Amniotic stem cell (primary cell): ENCODE measurements at places on chromosomes 4 and X.

GRCh38 chr4:41144812-41145211, 69.5 kb downstream of the APBB2 start:
- DNase-seq, result no peak

GRCh38 chrX:143664302-143664701, 28.4 kb upstream of the SLITRK4 start:
- DNase-seq, result no peak

- DNase-seq, result no peak
These were observed 267.3 kb upstream of the TET2 start for GRCh38 chr4:104879367-104879766.

DNA sequence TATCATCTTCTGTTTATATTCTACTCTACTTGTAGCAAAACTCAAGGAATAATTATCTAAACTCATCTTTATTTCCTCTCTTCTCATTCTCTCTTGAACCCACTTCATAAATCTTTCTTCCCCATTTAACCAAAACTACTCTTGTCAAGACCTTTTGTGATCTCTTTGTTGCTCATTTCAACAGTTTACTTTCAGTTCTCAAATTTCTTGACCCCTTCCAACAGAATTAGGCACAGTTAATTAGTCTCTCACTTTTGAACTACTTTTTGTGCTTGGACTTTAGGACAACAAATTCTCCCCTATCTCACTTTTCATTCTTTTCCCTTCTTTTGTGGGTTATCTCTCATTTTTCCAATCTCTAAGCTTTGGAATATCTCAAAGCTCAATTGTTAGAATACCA, 27.4 kb upstream of the CAMK2D start:
- no peak for DNase-seq

GRCh38 chr4:26787461-26788340, 72.9 kb upstream of the STIM2 start:
- no peak for DNase-seq

- no peak for DNase-seq
These were observed 132.8 kb upstream of the BMP3 start for GRCh38 chr4:80897537-80898303.

- DNase-seq, result no peak
These were observed 16.0 kb upstream of the FGF16 start for GRCh38 chrX:77431227-77431626.

DNA sequence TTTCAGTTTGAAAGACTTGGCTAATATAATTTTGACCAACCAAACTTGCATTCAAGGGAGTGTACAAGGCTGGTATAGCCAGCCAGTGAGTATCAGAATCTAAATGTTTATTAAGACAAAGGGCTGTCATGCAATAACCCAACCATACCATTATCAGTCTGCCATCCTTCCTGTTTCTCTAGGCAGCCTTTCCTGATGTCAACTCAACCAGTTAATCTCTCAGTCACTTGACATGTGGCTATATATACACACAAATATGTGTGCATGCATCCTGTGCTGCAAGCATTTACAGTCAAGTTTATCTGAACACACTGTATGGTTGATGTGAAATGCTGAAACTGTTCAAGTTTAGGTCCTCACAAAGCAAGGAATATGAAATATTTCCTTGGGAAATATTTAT, 17.2 kb downstream of the BTK start:
- DNase-seq, result no peak

DNA sequence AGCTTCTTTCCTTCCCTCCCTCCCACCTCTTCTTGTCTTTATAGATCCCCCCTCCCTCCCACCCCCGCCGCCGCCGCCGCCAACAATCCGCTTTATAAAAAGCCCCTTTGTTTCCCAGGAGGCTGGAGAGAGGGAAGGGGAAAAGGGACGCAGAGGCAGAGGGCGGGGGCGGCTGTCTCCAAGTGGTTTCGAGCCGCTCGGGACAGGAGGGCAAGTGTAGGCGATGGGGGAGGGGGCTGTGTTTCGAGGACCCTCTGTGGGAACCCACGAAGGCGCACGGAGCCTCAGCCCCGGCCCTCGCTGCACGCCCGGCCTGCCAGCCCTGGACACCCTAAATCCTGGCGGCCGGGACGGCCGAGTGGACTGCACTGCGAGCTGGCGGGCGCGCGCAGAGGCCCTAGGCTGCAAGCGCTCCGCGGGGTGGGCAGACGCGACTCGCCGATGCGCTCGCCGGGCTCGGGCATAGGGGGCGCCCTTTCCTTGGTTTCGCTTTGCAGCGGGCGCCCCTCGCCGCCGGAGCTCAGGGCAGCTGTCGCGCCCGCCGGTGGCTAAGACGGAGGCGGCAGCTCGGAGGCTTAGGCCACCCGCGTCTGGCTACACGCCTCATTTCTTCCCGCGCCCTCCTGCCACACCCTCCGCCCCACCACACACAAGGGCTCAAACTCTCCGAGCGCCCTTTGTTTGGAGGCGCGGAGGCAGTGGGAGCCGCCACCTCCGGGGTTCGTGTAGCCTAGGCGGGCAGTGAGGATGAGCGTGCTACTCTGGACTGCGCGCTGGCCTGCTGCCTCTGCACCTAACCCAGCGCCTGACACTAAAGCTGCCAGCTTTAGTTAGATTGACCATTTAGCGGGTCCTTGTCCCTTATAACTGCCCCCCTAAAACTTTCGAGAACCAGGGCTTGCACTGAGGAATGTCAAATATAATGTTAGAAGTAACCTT, 2.2 kb downstream of the MAMLD1 start:
- DNase-seq, result peak; percentile 27

- no peak for DNase-seq
These were observed 158.1 kb upstream of the TENM3 start for GRCh38 chr4:182085051-182085480.

DNA sequence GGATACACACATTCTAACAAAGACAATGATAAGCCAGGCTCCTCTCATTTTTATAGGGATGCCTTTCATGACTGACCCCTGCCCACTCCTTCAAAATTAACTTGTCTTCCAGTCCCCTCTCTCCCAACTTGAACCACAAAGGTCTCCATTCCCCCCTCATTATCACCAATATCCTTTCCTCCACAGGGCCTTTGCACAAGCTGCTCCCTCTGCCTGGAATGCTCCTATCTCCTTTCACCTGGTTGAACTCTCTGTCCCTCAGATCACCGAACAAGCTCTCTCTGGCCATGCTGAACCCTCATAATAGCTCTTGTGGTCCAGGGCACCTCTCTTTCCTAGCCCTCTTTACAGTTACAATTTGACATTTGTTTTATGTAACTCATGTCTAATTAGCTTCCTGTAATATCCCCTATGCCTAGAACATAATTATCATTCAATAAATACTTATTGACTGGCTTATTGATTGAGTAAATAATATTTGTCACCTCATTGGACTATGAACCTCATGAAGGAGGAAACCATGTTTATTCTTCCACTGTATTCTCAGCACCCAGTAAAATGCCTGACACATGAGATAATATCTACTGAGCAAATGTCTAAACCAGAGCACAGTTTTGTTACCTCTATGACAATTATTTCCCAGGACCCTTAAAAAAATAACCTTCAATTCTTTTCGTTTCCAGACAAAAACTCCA, 266.3 kb upstream of the RASGEF1B start:
- DNase-seq, result no peak

DNA sequence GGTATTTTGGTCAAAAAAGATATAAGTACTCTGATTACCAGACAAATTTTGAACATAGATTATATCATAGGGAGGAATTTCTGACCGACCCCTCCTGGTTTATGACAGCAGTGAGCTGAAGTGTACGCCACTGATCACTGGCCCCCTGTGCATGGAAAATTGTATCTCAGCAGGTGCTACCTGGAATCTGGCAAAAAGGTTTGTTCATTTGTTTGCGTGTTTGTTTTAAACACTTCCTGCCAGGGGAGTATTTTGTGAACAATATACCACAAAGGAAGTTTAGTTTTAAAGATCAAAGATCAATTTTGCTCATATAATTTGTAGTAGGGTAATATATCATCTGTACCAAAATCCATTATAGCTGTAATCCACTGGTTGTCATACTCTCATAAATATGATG, 219.7 kb upstream of the TENM3 start:
- no peak for DNase-seq

DNA sequence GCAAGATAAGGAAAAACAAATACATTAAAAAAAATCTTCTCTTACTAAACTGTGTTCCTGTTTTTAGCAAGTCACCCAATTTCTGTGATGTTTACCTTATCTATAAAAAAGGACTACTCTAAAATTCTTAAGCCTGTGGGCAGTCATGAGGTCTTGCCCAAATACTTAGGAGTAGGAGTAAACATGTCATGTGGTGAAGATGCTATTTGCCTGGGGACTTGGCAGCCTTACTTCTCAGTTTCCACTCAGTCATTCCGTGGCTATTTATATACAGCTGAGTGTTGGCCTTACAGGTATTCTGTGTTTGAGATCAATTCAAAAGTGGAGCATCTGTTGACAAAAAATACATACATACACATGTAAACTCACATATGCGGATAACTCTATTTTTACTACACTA, 89.9 kb upstream of the TLR2 start:
- DNase-seq, result no peak

DNA sequence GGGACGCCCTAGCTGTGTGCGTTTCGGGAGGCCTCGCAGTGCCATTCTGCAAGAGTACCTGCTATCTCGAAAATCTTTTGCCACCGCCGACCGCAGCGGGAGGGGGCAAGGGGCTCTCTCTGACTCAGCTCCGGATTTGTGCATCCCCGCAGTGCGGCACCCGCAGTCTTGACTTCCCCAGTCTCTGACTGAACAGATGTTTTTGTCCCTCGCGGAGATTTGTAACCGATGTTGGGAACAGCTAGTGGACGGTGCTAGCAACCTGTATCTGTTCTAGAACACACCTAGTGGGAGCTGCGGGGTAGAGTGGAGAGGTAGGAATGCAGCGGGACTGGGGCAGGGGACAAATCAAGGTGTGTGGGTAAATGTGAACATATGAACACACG, 17.2 kb downstream of the NKX6-1 start:
- no peak for DNase-seq

- DNase-seq, result no peak
These were observed 3.3 kb downstream of the ING2 start for GRCh38 chr4:183507925-183508696.

GRCh38 chr4:147542229-147542990, 61.5 kb downstream of the EDNRA start:
- no peak for DNase-seq

- no peak for DNase-seq
These were observed 123.1 kb upstream of the GPM6A start for GRCh38 chr4:175935016-175935661.

DNA sequence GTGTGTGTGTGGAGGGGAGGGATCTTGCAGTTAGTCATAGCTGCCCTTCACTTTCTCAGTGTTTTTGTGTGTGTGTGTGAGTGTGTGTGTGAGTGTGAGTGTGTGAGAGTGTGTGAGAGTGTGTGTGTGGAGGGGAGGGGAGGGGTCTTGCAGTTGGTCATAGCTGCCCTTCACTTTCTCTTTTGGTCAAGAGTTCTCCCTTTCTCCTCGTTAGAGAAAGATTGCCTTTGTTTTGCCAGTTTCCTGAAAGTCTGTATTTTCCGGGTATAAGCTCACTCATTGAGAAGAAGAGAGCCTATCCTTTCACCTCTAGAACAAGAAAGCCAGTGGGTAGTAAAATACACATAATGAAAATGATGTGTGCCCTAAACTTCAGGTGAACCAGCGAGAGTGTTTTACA, 75.2 kb upstream of the ENPP6 start:
- DNase-seq, result no peak

DNA sequence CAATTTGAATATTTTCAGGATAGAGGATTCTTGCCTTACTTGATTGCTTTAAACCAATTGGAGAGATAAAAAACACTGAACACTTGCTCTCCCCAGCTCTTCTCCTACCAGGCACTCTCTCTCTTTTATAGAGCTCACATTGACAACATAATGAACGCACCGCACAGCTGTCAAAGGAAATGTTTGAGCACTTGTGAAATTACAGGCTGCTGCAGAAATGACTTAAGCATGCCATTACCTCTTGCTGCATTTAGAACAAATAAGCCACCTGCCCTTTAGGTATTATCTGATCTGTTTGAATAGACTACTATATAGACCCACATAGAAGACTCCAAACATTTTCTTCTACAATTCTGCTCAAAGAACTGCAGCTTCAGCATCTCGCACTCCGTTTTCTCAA, 227.7 kb downstream of the C4orf33 start:
- no peak for DNase-seq

GRCh38 chrX:118131336-118131735, 14.7 kb upstream of the KLHL13 start:
- no peak for DNase-seq

- DNase-seq, result no peak
These were observed 310.5 kb downstream of the RAPGEF2 start for GRCh38 chr4:159413306-159413943.

DNA sequence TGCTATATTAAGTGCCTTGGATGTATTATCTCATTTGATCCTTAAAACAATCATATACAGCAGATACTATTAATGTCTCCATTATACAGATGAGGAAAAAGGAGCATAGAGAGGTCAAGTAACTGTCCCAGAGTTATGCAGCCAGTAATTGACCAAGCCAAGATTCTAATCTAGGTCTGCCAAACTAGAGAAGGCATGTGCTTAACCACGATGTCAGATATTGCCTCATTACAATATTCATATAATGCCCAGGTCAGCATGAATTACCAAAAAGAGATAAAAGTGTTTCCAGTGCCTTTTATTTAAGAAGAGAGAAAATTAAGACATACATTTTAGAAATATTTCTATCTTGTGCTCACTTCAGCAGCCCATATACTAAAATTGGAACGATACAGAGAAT, 7.1 kb downstream of the ARHGEF6 start:
- no peak for DNase-seq

DNA sequence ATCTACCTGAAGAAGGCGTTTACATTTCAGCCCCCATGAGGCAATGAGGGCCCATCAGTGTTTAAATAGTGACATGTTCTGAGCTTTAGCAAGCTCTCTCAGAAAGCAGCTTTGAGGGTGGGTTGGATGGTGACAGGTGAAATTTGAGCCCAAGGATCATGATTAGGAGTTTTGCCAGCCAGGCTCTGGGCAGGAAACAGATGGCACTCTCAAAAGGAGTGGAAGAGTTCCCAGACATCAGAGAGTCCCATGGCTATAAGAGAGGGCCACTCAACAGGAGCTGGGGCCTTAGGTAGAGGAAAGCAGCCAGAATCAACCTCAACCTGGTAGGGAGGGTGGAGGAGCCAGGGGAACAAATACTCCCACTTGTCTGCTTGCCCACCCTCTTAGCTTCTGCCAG, 499.8 kb downstream of the MID1IP1 start:
- no peak for DNase-seq

DNA sequence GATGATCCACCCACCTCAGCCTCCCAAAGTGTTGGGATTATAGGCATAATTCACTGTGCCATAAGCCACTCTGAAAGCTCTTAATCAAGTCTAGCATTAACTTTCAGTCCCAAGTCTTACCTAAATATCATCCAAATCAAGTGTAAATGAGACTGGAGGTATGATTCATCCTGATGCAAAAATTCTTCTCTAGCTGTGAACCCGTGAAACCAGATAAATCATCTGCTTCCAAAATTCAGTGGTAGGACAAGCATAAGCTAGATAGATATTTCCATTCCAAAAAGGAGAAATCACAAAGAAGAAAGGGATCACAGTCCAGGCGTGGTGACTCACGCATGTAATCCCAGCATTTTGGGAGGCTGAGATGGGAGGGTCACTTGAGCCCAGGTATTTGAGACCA, 8.8 kb upstream of the TBC1D25 start:
- DNase-seq, result no peak
